ENCODE measurements at places on chromosomes 16 and 17. TPM values are rescaled to one million over a fixed set of nuclear protein-coding genes. Genes with fewer than 3 reads are reported as not detected.

Gene SERPINF2
- 0.19 TPM for total RNA-seq

Gene LHX1
- total RNA-seq: 1.1 TPM

Gene ZNF319
- total RNA-seq: 13.9 TPM

- peaks cover 3% of the 10 kb centered on the region for H3K36me3 ChIP-seq
- no peaks in the 10 kb centered on the region for H3K27me3 ChIP-seq
- no peak overlapping the region for H3K27ac ChIP-seq
- no peak for DNase-seq
These were observed 58.8 kb downstream of the AP2B1 start for GRCh38 chr17:35645923-35646322.

- no peak for DNase-seq
- no peaks in the 10 kb centered on the region for H3K36me3 ChIP-seq
- H3K4me3 ChIP-seq: peak overlapping the region; percentile 81
- H3K27ac ChIP-seq: peak overlapping the region; percentile 57
- H3K4me1 ChIP-seq: peaks cover 49% of the 10 kb centered on the region
- H3K27me3 ChIP-seq: no peaks in the 10 kb centered on the region
These were observed 1.3 kb downstream of the TIMP2 start for GRCh38 chr17:78923660-78924453.
